CD4-positive, alpha-beta memory T cell (primary cell): ENCODE measurements at places on chromosomes 1 and 21.
A peak's percentile ranks its signal among the peaks of the same experiment; 100 is the strongest.

DNA sequence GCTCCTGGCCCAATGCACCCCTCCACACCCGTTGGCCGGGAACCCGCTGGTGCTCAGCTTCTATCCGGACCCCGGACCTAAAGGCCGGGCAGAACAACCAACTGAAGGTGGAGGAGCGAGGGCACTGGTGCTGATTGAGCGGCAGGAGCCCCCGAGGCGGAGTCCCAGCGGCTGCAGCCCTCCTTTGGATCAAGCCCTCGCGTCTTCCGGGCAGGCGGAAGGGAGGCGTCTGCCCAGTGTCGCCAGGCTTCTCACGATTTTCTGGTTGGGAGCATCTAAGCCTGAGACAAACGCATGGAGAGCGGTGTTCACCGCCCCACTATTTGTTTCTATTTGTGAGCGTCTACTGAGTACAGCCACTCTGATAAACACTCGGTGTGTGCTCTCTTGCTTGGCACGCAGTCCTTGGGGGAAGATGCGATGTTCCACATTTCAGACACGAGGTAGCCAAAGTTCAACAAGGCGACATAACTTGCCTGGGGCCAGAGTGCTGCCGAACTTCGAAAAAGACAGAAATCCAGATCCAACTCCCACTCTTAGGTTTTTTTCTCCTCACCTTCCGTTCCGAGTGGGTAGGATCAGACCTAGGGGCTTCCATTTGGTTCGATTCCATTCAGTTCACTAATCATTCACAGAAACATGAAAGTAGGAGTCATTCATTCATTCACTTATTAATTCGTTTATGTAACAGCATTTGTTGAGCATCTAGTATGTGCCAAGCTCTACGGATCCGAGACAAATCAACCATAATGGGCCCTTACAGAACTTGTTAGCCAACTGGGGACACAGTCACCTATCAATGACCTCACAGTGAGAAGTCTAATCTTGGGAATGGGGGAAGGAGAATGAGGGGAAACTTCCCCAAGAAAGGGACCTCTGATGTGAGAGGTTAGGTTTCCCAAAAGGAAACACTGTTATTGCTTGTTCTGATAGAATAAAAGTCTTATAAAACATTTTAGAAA, 4.9 kb upstream of the DMRTA2 start:
- no peak for DNase-seq

GRCh38 chr1:67044631-67045270, 9.2 kb downstream of the SLC35D1 start:
- no peak for DNase-seq

DNA sequence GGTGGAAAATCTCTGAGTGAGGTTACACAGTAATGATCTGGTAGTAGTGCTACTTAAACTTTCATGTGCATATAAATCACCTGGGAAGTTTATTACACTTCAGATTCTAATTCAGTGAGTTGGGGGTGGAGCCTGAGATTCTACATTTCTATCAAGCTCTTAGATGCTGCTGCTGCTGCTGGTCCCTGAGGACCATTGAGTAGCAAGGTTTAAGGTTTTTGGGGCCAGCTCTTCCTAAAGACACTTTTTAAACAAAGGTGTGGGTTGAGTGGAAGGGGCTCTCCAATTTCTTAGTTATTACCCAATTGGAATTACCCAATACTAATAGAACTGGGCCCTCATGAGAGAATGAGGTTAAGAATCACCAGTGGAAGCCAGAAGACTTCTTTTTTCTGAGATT, 29.5 kb downstream of the KCNA3 start:
- no peak for DNase-seq

DNA sequence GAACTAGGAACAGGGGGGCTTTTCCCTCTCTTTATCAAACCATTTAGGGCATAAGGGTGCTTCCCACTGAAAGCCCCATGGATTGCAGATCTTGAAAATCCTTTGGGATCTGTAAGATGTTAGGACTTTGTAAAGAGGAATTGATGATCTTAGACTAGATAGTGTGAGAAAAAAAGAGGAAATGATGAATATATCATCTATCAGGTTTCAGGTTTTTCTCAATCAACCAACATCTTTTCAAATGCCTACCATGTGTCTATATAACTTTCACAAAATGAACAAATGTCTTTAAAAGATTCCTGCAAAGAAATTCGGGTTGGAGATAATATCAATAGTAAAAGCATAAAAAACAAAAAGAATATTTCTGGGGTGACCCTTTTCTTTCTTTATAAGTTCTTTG, 50.1 kb downstream of the KCNC4 start:
- DNase-seq, result no peak

DNA sequence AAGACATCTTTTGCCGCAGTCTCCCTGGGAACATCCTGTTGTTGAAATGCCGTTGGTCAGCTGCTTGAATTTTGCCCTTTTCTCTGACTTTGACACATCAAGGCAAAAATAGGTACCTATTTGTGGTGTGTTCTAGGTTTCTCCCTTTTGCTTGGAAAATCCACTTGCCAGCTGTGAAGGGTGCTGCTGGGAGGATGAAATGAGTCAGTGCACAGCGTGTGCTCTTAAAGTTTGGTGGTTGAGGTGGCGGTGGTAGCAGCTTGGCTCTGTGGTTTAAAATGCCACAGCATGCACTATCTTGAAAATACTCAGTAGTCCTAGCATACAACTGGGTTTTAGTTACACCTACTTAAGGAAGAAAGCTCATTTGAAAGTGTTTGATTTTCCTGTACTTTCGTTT, 183.8 kb downstream of the DHRS3 start:
- peak; percentile 41 for DNase-seq

GRCh38 chr21:31310750-31311149, 33.3 kb downstream of the TIAM1 start:
- no peak for DNase-seq

DNA sequence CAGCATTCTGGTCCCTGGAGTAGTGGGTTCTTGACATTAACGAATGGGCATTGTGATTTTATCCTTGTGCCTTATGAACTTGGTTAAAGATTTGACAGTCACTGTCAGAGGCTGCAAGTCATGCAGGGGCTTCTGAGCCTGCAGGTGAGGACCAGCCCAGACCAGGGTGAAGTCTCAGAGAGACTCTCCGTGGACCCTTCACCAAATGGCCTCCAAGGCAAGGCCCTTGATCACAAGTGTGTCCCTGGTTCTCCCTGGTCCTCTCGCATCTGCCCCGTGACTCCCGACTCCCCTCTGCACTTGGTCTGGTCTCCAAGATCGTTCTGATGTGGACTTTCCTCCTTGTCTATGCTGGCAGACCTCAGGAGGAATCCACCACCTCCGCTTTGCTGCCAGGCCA, 476.5 kb upstream of the VAMP3 start:
- DNase-seq, result no peak

- no peak for DNase-seq
These were observed 12.5 kb downstream of the SPSB1 start for GRCh38 chr1:9305216-9305615.

GRCh38 chr1:68232289-68233148, at the start of gene WLS:
Gene WLS, minus strand, starts transcription at chr1:68232523. Its CDS starts 224 bp downstream, at chr1:68232299.
- DNase-seq, result no peak

DNA sequence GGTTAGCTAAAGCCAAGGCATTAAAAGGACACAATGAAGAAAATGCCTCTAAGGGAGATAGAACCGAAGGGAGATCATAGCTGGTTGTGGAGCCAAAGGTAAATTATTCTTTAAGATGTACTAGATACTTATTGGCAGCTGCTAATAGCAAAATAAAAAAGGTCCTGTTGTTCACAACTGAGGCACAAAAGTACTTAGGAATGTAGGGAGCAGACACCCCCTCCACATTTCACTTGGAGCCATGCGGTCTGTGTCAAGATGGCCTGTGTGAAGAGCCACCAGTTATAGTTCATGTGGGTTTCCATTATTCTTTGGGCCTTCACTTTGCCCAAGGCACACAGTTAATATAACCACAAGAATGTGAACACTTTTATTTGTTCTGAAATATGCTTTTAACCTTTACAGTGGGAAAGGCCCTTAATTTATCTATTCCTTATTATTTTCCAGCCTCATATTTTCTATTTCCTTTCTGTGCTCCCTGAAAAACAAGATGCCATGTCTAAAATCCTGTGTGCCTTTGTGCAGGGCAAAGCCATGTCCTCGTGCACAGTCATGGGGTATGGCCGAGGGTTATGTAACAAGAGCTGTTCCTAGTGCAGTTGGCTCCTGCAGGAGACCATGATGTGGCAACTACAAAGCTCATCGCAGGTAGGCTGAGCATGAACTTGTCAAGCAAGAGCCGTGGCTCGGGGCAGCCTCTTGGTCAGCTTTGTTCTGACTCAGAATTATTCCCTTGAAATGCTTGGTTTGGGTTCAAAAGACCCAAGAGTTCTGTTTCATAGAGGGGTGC, 16.2 kb upstream of the WDR26 start:
- no peak for DNase-seq

- no peak for DNase-seq
These were observed 13.0 kb upstream of the C8B start for GRCh38 chr1:56978819-56979218.

DNA sequence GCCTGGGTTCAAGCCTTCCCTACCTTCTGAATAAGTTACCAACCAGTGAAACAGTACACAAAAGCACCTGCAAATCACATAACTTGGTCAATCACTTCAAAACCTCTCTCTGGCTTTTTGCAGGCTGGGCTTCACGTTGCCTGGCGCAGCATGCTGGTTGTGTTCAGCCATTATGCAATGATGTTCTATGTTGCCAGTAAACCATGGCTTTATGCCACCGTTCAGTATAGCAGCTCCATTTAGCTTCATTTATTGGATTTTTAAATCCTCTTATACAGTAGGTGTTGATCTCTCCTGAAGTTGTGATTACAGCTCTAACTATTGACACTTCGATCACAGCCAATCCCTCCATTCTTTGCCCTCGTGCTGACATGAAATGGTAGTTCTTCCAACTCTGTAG, 233.6 kb upstream of the PTBP2 start:
- no peak for DNase-seq

DNA sequence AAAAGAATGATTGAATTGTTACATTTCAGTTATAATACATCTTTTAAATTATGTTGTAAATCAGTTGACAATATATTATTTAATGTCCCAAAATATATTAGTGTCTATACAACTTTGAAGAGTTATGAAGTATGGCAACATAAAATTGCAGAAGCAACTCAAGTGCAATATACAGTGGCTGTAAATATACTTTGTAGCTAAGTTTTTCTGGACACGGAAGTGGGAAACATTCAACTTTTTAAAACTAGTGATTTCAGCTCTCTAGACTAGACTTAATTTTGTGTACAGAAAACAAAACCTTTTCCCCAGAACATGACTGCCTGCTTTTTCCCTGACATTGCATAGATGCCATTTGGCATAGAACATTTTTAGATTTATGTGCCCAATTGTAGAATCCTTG, 29.5 kb upstream of the ABCG1 start:
- no peak for DNase-seq

DNA sequence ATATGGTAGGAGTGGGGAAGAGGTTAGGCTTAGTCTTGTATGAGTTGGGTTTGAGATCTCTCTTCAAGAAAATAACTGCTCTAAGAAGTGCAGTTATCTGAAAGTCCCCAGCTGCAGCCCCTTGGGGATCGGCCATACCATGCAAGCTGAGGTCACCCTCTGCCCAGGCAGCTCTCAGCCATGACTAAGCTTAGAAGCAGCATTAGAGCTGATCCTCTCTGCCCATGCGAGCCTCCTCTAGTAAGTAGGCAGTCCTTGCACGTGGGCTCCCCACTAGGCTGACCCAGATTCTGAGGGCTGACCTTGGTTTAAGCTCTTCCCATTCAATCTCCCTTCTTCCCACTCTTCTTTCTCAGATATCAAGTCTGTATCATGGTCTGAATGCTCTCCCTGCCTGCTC, 121.0 kb upstream of the UBE2U start:
- no peak for DNase-seq

DNA sequence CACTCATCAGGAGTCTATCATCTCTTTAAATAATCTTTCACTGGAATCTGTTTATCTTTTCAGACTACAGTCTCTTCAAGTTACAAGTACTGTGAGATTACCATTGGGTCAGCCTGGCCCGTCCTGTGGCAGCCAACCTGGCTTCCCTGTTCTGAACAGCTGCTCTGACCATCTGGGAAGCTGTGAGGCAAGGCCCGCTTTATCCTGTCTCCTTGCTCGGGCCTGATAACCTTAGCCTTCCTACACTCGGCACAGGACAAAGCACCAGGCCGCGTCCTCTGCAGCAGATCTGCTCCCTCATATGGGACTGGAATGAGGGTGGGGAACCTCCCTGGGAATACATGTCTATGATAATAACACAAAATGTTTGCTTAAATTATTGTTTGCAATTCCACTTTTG, 113.3 kb downstream of the PTPN14 start:
- DNase-seq, result no peak

DNA sequence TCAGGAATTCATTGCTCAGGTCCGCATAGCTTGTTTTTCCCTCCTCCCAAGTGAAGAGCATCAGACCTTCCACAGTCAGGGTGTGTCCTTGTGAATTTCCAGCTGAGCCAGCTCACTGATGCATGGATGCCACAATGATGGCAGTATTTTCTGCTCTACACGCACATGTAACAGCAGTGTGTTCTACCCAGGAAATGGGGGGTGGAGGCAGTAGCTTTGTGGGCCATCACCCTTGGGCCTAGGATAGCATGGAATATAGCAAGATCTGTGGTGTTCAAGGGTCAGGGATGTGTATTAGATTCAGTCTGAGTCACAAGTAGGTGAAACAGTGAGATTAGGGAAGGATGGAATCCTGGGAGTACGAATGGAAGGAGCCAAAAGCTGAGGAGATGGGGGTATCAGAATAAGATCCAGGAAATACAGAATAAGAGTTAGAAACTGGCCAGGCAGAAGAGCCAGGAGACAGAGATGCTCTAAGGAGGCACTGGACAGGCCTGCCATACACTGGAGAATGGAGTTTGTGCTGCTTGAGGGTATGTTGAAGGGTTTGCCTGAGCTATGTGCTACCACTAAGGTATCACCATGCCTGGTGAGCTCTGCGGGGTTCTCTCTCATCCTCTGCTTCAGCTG, 90.6 kb upstream of the CNIH3 start:
- no peak for DNase-seq

DNA sequence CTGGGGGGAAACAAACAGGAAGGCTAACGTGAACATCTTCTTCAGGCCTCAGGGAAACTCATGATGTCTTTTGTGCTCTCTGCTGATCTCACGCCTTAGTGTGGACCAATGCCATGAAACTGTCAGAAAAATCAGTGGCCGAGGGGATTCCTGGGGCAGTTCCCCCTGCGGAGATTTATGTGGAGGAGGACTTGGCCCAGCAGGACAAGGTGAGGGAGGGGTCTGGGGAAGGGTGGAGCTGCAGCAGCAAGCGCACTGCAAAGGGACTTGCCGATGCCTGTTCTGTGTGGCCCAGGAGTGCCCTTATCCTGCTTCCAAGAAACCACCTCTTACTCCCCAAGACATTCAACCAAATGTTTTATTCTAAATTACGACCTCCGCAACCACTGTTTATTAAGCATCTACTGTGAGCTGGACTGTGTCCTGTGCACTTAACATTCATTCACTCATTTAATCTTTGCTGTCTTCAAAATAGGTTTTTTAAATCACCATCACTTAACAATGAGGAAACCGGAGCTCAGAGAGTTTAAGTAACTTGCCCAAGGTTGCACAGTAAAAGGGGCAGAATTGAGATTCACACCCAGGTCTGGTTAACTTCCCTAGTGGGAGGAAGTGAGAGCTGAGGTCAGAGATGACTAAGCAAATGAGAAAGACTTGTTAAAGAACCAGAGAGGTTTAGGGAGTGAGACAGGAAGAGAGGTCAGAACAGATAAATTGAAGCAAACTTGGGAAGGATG, 49.7 kb downstream of the FHAD1 start:
- no peak for DNase-seq
